ENCODE measurements at places on chromosomes 6 and 20.
A peak's percentile ranks its signal among the peaks of the same experiment; 100 is the strongest.

DNA sequence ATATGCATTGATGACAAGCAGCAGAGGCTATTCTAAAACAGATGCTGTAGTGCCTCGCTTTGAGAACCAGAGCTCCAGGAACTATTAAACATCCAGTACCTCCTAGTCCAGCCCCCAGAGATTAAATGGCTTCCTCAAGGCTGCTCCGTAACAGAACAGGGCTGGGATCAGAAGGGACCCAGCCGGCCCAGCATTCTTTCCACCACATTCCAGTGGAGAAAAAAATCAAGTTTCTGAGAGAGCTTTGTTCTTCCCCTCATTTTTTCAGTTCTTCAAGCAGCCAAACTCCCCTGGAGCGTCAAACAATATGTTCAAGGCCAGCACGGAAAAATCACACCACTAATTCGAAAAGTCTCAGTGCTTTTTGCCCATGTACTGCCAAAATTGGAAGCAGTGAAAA, 5.8 kb upstream of the STMND1 start:
- no peak for DNase-seq

- no peak for DNase-seq
Observed at GRCh38 chr6:53284901-53285300, 63.8 kb downstream of the ELOVL5 start.

DNA sequence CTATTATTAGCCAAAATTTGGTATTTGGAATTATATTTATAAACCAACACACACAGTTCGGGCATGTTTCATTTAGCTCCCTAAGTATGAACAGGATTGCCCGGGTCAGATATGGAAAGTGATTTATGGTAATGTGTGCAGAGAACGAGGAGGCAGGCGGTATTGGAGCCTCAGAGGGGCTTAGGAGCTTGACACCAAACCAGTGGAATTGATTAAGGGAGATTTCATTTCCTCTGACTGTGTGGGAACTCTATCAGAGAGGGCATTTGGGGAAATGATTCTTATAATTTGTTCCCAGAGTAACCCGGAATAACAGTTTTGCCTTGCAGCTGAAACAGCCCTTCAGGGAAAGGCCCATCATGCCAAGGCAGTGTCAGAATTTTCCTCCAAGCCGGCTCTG, 115.1 kb upstream of the SPTLC3 start:
- no peak for DNase-seq

DNA sequence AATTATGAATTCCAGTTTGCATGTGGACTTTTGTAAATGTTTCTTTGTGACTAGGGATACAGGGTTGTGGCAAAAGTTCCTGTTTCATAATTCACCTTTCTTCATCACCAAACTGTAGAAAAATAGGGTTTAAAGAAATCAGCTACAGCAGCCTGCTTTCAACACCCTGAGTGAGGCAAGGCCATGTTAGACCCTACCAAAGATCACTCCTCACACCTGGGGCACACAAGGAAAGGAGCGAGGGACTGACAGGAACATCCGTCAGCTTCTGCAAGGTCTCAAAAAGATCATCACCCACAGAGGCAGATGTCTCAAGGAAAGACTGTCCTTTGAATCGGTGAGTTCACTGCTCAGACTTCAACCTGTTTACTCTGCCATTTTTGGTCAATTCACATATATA, 10.5 kb upstream of the STX11 start:
- DNase-seq, result no peak

GRCh38 chr6:87794922-87795885, 93.2 kb upstream of the AKIRIN2 start:
- DNase-seq, result no peak

DNA sequence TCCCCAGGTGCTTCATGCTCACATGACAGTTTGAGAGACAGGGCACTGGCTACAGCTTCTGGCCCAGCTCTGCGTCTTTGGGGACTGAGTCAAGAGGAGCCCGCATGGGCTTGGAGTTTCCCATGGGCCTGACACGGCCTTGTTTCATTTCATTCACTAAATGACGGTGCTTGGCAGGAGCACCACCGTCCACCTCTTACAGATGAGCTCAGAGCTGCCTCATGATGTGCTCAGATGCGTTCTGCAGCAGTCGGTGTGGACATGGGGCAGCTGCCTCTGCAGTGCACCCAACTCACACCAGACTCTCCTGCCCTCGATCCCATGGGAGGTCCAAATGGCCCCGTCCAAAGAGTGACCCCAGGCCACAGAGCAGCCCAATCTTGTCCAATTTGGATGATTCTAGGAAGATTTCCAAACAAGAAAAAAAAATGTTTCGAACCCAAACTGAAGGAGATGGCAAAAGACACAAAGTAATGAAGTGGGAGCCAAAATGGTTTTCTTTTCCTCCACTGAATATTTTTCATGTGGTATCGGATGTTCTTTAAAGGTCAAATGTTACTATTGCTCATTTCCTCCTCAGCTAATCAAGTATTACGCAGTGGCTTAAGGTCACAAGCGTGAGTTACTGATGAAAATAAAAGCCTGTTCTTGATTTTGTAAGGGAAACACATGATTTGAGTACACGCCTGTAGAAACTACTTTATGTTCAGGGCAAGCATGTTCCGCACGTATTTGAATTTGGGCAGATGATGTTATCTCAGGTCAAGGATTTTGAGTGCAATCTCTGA, 524.2 kb downstream of the CDH26 start:
- no peak for DNase-seq

- no peak for DNase-seq
Observed at GRCh38 chr6:5237805-5238204, 22.9 kb downstream of the LYRM4 start.

- DNase-seq, result no peak
Observed at GRCh38 chr20:58111310-58112016, 117.0 kb downstream of the ANKRD60 start.

GRCh38 chr6:129860908-129861665, at the start of gene TMEM244:
TSS of gene TMEM244 (minus strand) at chr6:129861315. CDS start at chr6:129861188, 127 bp downstream.
- DNase-seq, result no peak

DNA sequence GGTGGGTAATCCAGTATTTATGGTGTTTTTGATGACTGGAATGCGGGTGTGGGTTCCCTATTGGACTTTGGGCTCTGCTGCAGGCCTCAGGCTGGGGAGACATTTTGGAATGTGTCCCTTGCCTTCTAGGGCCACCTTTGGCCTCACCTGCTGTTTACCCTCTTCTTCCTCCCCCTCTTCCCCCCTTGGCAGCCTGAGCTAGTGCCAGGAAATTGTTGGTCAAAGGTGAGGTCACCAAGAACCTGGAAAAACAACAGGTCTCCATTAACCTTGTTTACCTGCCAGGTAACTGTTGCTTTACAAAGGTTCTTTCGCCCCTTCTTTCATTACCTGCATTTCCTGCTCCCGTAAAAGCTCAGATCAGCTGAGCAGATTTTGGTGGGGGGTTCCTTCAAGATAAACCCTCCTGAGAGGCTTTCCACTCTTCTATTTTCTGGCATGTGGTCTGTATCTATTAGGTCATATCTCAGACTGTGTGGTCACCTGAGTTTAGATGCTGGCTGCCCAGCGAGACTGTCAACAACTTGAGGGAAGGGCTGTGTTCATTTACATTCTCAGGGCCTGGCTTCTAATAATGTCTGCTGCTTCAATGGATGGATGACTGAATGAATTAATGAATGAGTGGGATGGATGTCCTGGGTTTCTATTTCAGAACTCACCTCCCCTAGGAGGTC, 34.7 kb downstream of the VEGFA start:
- no peak for DNase-seq

- DNase-seq, result no peak
Observed at GRCh38 chr6:34110610-34111009, 35.3 kb downstream of the GRM4 start.

- peak; percentile 62 for DNase-seq
Observed at GRCh38 chr6:31834367-31835250, 7.1 kb downstream of the HSPA1B start.

DNA sequence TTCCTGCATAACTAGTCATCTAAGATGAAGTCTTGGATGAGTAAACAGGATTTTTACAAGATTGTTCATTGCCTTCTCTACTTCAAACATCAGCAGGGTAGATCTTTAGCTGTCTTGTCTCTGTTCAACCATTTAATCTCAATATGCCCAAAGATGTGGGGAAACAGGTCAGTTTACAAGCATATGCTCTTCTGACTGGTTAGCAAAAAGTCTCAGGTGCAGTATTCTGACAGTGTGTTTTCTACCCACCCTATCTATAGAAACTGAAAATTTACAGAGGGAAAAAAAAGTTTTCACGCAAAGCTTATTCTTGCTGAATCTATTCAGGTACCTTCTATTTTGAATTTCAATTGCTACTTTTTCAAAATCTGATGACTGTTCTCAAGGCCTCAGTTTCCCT, 29.0 kb downstream of the MAP3K5 start:
- no peak for DNase-seq

- no peak for DNase-seq
Observed at GRCh38 chr6:164859816-164860215, 449.6 kb downstream of the C6orf118 start.

DNA sequence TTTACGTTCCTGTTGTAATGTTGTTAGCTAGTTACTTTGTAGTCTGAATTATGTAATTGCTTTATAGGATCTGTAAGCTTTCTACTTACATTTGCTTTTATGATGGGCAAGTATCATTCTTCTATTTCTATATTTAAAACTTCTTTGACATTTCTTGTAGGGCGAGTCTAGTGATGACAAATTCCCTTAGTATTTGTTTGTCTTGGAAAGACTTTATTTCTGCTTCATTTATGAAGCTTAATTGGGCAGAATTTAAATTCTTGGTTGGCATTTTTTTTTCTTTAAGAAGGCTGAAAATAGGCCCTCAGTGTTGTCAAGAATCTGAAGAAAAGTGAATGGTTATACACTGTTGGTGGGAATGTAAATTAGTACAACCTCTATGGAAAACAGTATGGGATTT, 506.3 kb downstream of the TENT5A start:
- no peak for DNase-seq

GRCh38 chr6:70369332-70369950, 43.9 kb upstream of the FAM135A start:
- peak; percentile 16 for DNase-seq

DNA sequence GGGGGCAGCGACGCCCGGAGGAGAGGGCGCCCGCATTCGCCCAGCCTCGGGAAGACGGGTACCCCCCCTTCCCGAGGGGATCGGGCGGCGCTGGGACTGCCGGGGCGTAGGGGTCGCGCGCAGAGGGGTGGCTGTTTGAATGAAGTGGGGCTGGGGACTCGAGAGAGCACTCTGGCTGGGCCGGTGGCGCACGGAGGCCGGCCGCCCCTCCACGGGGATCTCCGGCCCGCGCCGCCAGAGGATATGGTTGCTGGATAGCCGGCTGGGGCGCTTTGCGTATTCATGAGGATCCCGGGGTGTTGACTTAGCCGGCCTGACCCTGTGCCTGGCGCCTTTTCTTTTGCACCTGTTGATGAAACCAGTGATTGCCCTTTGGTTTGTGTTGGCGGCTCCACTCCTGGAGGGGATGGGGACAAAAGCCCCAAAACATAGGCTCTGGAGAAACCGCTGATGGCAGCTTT, 469 bp downstream of the SYNJ2 start:
- DNase-seq, result no peak

DNA sequence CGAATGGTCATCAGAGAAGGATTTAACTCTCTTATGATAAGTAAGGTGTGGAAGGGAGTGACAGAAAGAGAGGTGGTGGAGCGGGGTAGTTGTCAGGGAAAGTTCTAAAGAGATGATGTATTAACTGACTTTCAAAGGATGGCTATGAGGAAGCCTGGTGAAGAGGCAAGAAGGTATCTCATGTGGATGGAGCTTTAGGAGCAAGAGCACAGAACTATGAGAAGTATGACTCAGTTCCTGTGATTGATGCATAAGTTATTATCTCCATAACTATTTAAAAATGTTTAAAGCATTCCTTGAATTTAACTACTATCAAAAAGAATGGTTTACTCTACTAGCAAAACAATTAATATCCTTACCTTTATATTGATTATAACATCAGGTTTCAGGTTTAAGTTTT, 28.8 kb downstream of the AK9 start:
- no peak for DNase-seq

DNA sequence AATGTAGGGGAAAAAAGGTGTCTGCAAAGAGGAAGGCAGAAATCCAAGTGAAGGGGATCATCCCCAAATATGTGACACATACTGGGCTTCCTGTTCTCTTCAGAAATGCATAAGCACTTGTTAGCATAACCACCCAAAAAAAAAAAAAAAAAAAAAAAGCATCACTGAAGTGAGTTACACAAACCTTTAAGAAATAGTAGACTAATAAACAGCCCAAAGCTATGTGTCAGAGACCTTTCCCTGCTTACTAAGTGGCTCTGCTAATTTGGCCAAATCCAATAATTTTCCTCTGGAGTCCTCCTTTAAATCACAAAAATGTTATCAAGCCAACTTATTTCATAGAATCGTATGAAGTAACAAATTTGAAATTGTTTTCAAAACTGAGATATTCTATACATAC, 7.5 kb upstream of the DST start:
- DNase-seq, result no peak

DNA sequence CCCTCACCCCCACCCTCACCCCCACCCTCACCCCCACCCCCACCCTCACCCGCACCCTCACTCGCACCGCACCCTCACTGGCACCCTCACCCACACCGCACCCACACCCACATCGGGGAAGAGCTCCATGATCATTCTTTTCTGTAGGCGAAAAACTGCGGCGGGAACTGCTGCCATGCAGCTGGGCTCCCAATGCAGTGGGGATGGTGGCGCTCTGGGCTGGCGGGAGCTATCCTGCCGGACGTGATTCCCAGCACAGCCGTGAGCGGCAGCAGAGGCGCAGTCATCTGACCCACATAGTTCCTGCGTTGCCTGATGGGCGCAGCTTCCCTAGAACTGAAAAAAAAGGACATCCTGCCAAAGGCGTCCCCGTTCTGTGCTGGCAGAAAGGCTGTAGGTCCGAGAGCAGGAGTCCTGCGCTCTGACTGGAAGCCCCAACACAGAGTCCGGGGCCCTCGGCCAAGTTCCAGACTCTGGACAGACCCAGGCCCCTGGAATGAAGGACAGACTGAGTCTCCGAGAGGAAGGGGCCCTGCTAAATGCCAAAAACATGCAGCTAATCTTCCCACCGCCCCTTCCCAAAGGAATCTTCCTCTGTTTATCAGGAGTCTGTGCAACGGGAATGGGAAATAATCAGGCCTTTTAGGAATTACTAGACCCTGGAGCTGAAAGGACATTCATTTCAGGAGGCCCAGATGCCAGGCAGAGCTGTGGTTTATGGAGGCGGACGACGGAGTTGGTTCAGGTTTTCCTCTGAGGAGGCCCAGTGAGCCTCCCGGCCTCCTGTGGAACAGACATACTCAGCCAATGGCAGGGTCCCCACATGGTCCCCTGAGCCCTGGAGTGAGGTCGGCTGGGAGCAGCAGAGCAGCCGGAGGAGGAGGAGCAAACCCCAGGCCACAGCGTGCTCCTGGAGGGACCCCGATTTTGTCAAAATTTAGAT, 14.1 kb upstream of the TCFL5 start:
- no peak for DNase-seq

Measured in activated naive CD8-positive, alpha-beta T cell treated with anti-CD3 and anti-CD28 coated beads, Interleukin-2, amount 50 U/mL, for 16 hours (primary cell).